Ovary (tissue), 10 donors: ENCODE measurements at places on chromosomes 1 and 21. TPM values are rescaled to one million over a fixed set of nuclear protein-coding genes. Genes with fewer than 3 reads are reported as not detected.

- no peaks in the 10 kb centered on the region for H3K27me3 ChIP-seq
- H3K4me3 ChIP-seq, result no peak overlapping the region
- H3K36me3 ChIP-seq, result no peaks in the 10 kb centered on the region
- DNase-seq, result no peak
Measured at GRCh38 chr1:49523764-49524163, 500.0 kb downstream of the AGBL4 start.

GRCh38 chr1:203564024-203564423 is 62.6 kb upstream of the ATP2B4 start:
- H3K4me3 ChIP-seq, result no peak overlapping the region
- no peaks in the 10 kb centered on the region for H3K4me1 ChIP-seq
- DNase-seq, result no peak
- H3K27me3 ChIP-seq, result no peaks in the 10 kb centered on the region

The ESRRG gene
- total RNA-seq, result 1.7 TPM

- H3K4me3 ChIP-seq, result no peak overlapping the region
- no peak overlapping the region for H3K27ac ChIP-seq
- H3K4me1 ChIP-seq, result peaks cover 2% of the 10 kb centered on the region
- no peak for DNase-seq
- H3K36me3 ChIP-seq, result no peaks in the 10 kb centered on the region
Measured at GRCh38 chr21:26025536-26026512, 144.7 kb downstream of the APP start.

GRCh38 chr21:18354947-18355346 is 48.6 kb downstream of the TMPRSS15 start:
- no peak overlapping the region for H3K27ac ChIP-seq
- no peaks in the 10 kb centered on the region for H3K4me1 ChIP-seq
- DNase-seq, result no peak

The CD53 gene
- 7.0 TPM for total RNA-seq

GRCh38 chr1:48947761-48948537 is 171.3 kb upstream of the BEND5 start:
- no peak overlapping the region for H3K27ac ChIP-seq
- H3K4me1 ChIP-seq, result no peaks in the 10 kb centered on the region
- no peaks in the 10 kb centered on the region for H3K27me3 ChIP-seq

DNA sequence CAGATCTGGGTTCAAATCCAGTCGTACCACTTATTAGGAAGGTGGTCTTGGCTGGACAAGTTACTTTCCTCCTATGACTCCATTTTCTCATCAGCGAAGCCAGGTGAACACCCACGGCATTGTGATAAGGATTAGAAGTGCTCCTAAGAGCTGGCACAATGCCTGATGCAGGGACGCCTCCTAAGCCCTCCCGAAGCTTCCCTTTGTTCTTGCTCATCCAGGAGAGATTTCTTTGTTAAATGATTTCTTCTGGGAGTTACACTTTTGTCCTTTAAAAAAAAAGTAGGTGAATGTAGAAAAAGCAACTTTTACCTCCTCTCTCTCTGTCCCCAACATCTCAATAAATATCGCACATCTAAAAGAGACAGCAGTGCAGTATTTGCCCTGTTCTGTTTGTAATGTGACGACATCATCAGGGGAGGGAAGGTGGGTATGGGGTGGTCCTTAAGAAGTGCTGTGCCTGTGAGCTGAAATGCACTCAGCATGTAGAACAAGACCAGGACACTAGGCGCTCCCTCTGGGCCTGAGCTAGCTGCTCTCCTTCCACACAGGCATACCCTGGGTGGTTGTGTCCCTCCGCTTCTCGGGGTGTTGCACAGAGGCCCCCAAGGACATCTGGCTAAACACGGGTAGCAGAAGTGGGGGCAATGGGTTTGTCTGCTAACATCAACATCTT is 43.9 kb downstream of the SUSD4 start:
- H3K27ac ChIP-seq, result no peak overlapping the region
- no peaks in the 10 kb centered on the region for H3K27me3 ChIP-seq
- peaks cover 4% of the 10 kb centered on the region for H3K4me1 ChIP-seq
- no peak for DNase-seq
- H3K4me3 ChIP-seq, result no peak overlapping the region

The KRTAP19-3 gene
- total RNA-seq, result not detected

The KCNE2 gene
- 0.45 TPM for total RNA-seq

The OLIG1 gene
- not detected for total RNA-seq

DNA sequence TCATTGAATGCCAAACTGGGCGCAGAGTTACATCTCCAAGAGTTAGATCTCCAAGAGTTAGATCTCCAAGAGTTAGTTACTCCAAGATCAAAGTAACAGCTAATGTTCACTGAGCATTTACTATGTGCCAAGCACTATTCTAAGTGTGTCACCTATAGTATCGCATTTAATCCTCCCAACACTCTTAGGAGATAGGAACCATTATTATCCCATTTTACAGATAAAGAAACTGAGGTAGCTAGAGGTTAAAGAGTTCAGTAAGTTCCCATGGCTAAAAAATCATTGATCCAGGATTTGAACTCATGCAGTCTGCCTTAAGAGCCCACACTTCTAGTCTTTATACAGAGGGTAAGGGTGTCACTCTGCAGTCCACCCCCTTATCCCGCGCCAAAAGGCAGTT is 1.5 kb upstream of the NAV1 start:
- H3K4me3 ChIP-seq, result no peak overlapping the region
- H3K27me3 ChIP-seq, result no peaks in the 10 kb centered on the region
- peaks cover 5% of the 10 kb centered on the region for H3K4me1 ChIP-seq
- H3K36me3 ChIP-seq, result no peaks in the 10 kb centered on the region
- DNase-seq, result no peak
- H3K27ac ChIP-seq, result no peak overlapping the region

DNA sequence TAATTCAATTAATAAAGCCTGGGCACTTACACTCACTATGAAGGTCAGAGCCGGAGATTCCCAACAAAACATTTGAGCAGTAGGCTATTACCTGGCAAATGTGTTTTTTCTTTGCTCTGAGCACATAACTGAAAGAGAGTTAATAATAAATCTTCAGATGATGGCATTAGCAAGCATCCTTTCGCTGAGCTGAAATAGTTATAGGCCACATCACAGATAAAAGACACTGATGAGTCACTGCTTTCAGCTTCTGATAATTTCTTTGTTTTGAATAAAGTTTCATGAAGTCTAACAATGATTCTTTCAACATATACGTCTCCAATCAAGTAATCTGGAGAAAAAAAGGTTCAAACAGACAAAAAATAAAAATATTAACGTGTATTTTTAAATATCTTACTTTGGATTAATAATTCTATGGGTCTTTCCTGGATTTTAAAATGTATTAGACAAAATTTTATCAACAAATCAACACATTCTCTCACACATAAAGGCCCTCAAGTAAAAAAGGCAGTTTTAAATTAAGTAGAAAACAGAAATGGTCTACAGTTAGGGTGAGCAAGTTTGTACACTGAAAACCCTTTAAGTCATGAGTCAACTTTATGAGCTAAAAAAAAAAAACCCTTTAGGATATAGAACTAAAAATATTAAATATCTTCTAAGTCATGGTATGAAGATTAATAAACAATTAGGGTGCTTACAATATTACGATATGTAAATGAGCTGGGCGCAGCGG is 33.1 kb downstream of the LTN1 start:
- no peak overlapping the region for H3K27ac ChIP-seq
- H3K4me1 ChIP-seq, result no peaks in the 10 kb centered on the region
- no peak for DNase-seq
- no peaks in the 10 kb centered on the region for H3K36me3 ChIP-seq

DNA sequence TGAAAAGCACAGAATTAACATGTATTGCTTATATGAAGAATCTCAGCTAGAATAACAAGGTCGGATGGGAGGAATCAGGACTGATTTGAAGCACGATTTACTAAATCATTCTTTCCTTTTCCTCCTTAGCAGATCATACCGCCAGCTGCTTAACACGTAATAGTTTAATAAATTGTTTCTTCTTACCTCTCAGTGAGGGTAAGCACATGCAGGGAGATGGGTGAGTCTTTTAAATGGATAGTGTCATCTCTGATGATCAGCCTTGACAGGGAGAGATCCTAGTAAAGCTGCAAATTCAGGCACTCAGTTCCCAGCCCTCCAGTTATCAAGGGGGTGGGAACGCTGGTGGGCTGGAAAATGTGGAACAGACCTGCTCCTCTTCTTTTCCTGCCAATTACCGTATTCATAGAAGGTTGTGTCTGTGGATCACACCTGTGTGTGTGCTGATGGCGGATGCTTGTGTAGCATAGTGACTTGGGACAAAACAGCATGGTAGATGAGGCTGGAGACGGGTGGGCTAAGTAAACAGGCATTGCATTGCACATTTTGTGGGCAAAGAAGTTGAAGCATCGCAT is 30.7 kb downstream of the NTPCR start:
- no peaks in the 10 kb centered on the region for H3K36me3 ChIP-seq
- H3K27ac ChIP-seq, result no peak overlapping the region
- H3K4me3 ChIP-seq, result no peak overlapping the region
- no peak for DNase-seq
- H3K4me1 ChIP-seq, result no peaks in the 10 kb centered on the region
- no peaks in the 10 kb centered on the region for H3K27me3 ChIP-seq

DNA sequence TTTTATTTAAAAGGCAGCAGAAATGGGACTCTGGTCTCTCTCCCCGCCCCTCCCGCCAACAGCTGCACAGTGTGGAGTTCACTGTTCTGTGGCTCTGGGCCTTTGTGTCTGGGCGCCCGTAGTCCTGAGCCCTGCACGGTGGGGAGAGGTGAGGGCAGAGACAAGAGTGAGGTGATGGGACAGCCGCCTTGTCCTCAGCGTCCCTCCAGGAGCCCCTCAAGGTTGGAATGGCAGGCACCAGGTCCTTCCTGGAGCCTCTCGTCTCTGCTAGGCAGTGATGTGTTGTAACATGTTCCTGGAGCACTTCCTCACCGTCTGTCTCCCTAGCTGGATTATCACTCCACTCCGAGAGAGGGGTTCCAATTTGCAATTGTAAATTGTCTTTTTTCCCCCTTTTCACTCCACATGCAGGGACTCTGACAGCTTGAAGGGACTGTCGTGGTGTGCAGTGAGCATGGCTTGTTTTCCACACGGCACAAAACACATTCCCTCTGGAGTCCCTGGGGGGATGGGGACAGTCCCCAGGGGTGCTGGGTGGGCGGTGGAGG is 44.6 kb upstream of the C1orf174 start:
- no peak for DNase-seq
- no peaks in the 10 kb centered on the region for H3K36me3 ChIP-seq
- H3K27ac ChIP-seq, result no peak overlapping the region
- no peaks in the 10 kb centered on the region for H3K27me3 ChIP-seq
- H3K4me1 ChIP-seq, result peaks cover 2% of the 10 kb centered on the region

GRCh38 chr1:62321446-62321845 is 2.2 kb upstream of the KANK4 start:
- no peak overlapping the region for H3K27ac ChIP-seq
- no peaks in the 10 kb centered on the region for H3K36me3 ChIP-seq
- no peaks in the 10 kb centered on the region for H3K27me3 ChIP-seq

GRCh38 chr1:204438628-204439027 is 27.0 kb upstream of the PPP1R15B start:
- H3K36me3 ChIP-seq, result no peaks in the 10 kb centered on the region
- H3K27me3 ChIP-seq, result no peaks in the 10 kb centered on the region
- no peaks in the 10 kb centered on the region for H3K4me1 ChIP-seq
- no peak overlapping the region for H3K4me3 ChIP-seq

DNA sequence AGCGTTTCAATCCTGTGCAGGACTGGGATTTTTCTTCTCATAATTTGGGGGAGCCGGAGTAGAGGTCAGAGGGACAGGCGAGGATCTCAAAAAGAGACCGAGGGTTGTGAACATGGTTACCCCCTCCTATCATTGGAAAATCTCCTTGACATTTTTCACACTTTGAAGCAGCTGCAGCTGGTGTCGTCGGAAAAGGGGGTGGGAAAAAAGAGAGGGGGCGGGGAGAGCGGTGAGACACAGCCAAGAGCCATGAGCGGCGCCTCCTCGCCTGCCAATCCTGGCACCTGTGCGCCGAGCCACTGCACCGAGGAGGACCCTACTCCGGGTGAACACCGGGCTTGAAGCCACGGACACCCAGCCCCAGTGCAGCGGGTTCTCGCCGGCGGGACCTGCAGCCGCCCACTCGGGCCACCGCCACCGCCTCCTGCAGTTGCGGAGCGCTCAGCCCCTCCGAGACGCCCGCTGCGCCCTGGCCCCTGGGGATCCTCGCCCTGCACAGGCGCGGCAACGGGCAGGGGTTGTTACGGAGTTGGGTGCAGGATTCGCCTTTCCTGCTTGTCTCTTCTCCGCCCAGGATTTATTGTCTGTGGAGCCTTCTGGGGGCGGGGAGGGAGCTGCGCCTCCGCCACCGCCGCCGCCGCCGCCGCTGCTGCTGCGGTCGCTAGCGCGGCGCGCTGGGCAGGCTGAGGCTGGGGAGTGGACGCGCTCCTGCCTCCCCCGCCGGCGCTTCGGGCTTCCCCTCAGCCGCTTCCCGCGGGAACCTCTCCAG is at the start of gene LRRC7:
Gene LRRC7 (plus strand): TSS at position 271 of the 769 bp plus-strand sequence. CDS start 718 bp downstream, outside the sequence.
- DNase-seq, result no peak
- no peaks in the 10 kb centered on the region for H3K36me3 ChIP-seq
- H3K4me3 ChIP-seq, result peak within 1 kb of the TSS; percentile 24
- H3K27me3 ChIP-seq, result no peaks in the 10 kb centered on the region
- H3K27ac ChIP-seq, result no peak within 1 kb of the TSS
- H3K4me1 ChIP-seq, result peaks cover 7% of the 10 kb centered on the region

The SEMA4A gene
- 3.7 TPM for total RNA-seq

GRCh38 chr1:234214129-234214910 is 158.9 kb upstream of the COA6 start:
- no peaks in the 10 kb centered on the region for H3K4me1 ChIP-seq
- no peaks in the 10 kb centered on the region for H3K36me3 ChIP-seq
- H3K27ac ChIP-seq, result no peak overlapping the region
- no peak overlapping the region for H3K4me3 ChIP-seq
- no peak for DNase-seq

- H3K27ac ChIP-seq, result peak overlapping the region; percentile 40
- H3K4me3 ChIP-seq, result no peak overlapping the region
- H3K36me3 ChIP-seq, result no peaks in the 10 kb centered on the region
- DNase-seq, result no peak
- no peaks in the 10 kb centered on the region for H3K27me3 ChIP-seq
- H3K4me1 ChIP-seq, result peaks cover 21% of the 10 kb centered on the region
Measured at GRCh38 chr1:2300004-2300771, 72.1 kb downstream of the SKI start.

DNA sequence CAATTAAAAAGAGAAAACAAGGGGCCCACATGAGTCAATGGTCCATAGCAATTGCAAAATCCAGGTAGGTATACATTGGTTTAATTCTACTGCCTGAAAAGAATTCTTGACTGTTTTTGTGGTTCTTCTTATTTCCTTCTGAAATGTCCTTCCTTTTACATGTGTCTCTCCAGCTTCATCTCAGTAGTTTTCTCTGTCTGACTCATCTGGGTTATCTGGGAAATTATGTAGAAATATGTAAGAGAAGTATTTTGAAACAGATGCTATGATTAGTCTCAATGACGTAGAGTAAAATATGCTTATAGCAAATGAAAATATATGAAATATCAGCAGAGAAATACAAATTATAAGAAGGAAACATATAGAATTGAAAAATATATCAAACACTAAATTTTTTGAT is 953.2 kb downstream of the BRINP3 start:
- no peak for DNase-seq
- no peaks in the 10 kb centered on the region for H3K27me3 ChIP-seq
- H3K27ac ChIP-seq, result no peak overlapping the region
- no peaks in the 10 kb centered on the region for H3K4me1 ChIP-seq

DNA sequence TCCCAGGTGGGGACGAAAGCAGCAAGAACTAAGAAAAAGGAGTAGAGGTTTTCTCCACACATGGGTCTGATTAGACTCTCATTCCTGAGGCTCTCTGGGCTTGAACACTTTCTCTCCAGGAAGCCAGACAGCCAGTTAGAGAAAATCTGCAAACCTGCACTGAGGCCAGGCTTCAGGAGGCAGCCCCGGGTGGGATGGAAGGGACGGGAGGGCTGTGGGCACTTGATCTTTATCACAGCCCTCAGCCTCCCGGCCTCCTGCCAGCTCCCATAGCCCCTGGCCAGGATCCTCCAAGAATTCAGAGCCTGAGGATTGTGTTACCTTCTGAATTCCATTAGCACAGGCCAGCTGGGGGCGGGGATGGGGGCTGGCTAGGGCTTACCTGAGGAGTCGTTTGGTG is 40.1 kb downstream of the SERTAD4 start:
- DNase-seq, result no peak
- H3K4me1 ChIP-seq, result no peaks in the 10 kb centered on the region
- no peaks in the 10 kb centered on the region for H3K36me3 ChIP-seq
